ENCODE measurements at places on chromosomes 2 and 18.

DNA sequence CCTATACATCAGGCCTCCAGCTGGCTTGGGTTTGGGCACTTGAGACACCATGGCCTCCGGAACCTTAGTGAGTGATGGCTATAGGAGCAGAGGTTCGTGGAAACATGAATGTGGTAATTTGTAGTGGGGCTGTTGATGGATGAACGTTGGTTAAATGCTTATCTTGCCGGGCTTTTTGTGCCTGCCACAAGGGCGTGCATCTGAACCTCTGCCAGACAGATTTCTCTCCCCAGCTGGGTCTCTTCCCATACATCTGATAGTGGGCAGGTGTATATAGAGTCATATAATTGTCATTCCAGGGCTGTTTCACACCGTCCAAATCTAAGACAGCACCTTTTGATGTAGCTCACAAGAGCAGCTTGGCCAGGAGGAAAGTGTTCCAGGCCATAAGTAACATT is 14.7 kb downstream of the LAMA3 start:
- DNase-seq = no peak

GRCh38 chr18:22691946-22692710 is 241.0 kb upstream of the RBBP8 start:
- DNase-seq = no peak

- DNase-seq = no peak
Measured at GRCh38 chr2:62971936-62972335, 78.7 kb upstream of the OTX1 start.

GRCh38 chr2:80968450-80968849 is 663.9 kb upstream of the LRRTM1 start:
- DNase-seq = no peak

- no peak for DNase-seq
Measured at GRCh38 chr18:44175891-44176290, 504.8 kb upstream of the SETBP1 start.

DNA sequence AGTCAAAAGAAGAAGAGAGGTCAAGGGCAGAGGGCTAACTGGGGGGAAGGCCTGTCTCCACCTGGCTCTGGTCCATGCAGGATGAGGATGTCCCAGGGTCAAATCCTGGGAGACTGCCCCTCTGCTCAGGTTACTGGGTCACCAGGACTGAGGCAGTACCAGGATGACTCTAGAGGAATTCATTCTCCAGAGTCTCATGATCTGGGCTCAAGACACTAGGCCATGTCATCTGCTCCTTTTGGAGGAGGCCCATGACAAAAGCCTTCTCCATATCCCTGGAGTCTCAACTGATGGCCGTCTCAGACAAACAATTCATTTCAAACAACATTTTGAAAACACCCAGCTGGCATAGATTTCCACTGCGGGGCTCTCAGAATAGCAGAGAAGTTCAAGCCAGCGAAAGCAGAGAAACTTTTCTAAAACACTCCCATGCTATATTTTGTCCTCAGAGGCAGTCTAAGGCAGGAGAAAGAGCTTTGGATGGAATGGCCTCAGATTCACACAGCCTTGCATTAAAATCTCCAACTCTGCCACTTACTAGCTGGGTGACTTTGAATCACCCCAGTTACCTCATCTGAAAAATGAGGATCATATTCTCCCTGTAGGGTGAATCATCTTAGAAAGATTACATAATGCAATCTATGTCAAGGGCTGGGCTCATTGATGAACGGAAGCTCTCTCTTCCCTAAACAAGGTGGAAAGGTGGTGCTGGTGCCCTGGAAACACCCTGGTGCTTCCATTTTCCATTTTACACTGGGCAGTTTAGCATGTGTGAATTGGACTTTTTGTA is 48.8 kb upstream of the LCLAT1 start:
- no peak for DNase-seq

GRCh38 chr18:36207303-36207702 is 20.0 kb downstream of the MOCOS start:
- no peak for DNase-seq

- no peak for DNase-seq
Measured at GRCh38 chr2:48116497-48116896, 210.2 kb upstream of the FBXO11 start.

Data from CD4-positive, alpha-beta T cell treated with Interleukin-15 for 4 hours (primary cell).